ENCODE measurements at places on chromosomes 5 and 9.
A peak's percentile ranks its signal among the peaks of the same experiment; 100 is the strongest.

- no peak for DNase-seq
Observed at GRCh38 chr9:113541019-113541900, 77.7 kb downstream of the RGS3 start.

DNA sequence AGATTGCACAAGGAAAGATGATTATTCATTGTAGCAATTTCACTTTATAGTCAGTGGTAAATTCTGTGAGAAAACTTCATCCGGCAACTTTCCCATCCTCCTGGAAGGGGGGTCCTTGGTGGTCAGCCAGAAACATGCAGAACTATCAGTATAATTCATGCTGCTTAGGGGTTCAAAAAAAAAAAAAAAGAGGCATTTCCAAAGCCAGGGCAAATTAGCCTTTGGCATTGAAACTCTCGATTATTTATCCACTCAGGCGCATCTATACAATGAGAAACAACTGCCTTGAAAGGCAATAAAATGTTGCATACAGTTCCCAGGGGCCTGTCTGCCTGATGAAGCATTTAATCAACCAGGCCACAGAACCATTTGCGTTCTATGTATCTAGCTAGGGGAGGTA is 263.3 kb downstream of the TMEM167A start:
- DNase-seq, result no peak

- DNase-seq, result no peak
Observed at GRCh38 chr5:94788527-94788926, 170.1 kb downstream of the SLF1 start.

DNA sequence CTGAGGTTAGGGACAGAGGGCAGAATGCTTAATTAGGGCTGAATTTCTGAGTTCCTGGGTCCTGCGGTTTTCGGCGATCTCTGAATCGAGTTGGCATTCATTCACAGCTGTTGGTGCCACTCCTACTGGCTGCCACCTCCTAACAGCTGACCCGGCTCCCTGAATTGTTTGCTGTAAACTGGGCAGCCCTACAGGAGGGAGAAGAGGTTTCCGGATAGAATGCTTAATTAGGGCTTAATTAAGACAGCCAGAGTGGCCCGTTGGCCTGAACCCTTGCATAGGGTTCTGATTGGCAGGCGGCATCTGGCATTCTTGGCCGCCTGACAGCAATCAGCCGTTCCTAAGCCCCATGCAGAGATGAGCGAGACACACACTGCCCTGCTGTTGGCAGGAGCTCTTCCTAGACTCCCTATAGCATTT is 25.7 kb downstream of the FRMPD1 start:
- no peak for DNase-seq

DNA sequence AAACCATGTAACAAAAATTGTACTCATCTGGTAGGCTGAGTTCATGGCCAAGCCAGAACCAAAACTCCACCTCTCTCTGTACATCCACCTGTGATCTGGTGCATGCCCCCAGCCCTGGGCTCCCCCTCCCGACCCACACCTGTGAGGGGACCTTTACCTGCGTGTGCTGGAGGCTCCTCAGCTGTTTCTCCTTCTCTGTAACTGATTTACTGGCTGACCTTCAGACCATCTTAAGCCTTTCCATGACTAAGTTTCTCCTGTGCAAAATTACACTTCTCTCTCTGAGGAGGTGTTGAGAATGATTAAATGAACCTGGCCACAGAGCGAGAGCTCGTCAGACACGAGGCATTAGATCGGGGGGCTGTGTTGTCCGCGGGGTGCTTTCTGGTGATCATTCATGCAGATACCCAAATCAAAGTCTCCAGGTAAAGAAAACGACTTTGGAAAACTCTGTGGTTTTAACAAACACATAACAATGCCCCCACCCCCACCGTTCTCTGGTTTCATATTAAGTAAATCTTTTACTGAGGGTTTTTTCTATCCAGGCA is 136.4 kb downstream of the SEMA5A start:
- DNase-seq, result no peak

DNA sequence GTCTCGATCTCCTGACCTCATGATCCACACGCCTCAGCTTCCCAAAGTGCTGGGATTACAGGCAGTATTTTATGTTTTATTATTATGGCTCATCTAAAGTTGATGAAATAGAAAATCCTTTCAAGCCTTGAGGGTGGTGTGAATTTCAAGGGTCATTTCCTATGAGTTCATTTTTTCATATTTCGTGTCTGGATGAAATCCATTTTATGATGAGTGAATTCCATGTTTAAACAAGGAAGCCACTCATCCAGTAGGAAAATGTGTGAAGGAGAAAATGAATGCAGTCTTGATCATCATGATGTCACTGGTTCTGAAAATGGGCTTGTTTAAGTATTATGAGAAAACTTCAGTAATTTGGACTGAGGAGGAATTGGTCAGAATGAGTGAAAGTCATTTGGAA is 74.6 kb upstream of the ZSWIM6 start:
- no peak for DNase-seq

DNA sequence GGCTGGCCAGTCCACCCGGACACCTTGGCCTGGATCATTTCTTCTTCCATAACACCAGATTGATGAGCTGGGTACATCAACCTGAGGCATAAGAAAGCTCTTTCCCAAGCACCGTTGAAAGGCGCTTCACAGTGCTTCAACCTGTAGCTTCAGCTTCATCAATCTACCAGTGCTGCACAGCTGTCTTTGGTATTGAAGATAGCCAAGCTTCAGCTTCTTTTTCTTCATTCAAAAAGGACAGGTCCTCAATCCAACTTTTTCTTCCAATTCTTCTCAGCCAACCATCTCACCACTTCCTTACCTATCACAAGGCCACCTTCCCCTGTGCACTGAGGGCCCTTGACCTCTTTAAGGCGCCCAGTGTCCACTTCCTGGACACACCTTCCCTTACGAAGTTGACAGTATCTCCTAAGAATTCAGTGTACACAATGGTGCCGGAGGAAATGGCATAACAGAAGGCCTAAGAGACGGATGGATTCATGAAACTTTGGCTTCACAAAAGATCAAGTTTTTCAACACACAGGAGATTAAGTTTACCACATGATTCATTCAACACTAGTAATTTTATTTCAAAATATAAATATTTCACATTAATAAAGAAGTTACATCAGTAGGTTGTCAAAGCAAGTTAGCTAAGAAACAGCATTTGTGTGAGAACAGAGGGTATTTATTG is 1.4 kb upstream of the CTNNAL1 start:
- no peak for DNase-seq

DNA sequence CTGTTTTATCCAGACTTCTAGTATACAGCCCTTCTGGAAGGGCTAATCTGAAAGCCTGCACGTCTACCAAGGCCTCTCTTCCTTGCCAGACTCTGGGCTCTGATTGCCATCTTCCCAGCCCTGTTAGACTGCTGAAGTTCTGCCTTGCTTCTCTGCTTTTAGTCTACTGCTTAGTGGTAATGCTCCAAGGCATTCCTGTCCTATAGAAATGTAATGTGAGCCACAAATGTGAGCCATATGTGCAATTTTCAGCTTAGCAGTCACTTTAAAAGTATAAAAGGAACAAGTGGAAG is 32.1 kb downstream of the WNK2 start:
- no peak for DNase-seq

- no peak for DNase-seq
Observed at GRCh38 chr9:131310833-131311554, 21.5 kb downstream of the PLPP7 start.

DNA sequence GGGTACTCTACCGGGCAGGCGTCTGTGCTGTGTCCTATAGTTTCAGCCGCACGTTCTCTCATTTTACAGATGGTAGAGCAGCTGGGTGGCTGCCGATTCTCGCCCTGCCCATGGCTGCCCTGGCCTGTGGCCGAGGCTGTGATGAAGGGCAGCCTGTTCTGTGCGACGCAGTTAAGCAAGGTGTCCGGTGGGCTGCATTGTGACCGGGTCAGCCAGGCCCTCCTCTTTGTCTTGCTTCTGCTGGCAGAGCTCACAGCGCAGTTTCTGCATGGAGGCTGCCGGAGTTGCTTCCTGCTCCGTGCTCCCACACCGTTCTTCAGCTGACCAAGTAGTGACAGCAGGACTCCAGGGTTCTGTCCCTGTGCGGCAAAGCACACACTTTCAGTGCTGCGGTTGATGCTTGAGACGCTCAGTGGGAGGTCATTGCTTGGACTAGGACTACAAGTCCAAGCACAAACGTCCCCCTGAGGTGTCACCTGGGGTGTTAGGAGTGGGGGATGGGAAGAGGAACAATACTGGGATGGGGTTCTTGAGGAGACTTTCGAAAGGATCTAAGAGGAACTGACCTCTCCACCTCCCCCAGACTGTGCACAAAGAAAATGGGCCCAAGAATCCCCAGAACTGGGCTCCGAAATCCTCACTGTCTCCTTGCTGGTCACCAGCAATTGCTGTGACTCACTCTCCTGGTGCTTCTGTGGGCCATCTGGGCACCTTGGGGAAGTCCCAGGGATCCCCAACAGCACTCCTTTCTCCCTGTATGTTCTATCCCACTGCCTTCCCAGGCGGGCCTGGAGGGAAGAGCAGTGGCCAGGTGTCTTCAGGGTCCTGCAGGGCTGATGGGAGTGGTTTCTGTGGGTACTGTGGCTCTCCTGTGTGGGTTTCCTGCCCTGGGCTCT is 58.2 kb downstream of the GADD45G start:
- DNase-seq, result no peak

DNA sequence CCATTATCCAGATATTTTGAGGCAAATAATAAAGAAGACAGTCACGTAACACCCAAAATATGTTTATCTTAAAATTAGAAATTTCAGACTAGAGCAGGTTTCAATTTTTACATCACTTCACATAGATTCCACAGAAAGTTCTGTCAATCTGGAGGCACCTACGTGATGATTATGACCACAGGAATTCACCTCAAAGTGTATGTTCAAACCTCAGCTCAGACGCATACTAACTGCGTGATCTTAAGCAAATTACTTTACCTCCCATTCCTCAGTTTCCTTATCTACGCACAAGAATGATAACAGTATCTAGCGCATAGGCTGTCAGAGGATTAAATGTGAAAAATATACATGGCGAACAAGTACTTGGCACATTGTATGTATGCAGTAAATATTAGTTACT is 5.9 kb upstream of the CDH6 start:
- no peak for DNase-seq

GRCh38 chr5:172549696-172550095 is 91.4 kb upstream of the NEURL1B start:
- peak; percentile 39 for DNase-seq

DNA sequence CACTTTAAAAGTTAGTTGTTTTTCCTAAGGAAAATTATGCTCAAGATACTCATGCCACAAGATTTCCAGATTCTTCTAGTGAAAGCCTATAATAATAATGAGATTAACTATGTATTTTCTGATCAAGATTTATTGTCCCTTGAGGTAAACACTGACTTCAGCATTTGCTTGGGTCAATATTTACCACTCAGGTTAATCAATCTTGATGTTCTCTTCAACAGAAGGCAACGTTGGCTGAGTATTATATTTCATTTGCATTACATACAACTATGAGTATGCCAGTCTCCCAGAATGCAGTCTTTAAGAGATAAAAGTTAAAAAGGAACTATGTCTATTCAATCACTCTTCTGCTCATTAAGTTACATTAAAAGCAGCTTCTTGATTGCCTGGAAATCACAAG is 115.6 kb downstream of the GPR21 start:
- DNase-seq, result no peak

GRCh38 chr5:127596501-127596900 is 52.4 kb upstream of the CTXN3 start:
- peak; percentile 53 for DNase-seq

- no peak for DNase-seq
Observed at GRCh38 chr9:100575006-100575405, 2.9 kb upstream of the CAVIN4 start.

- no peak for DNase-seq
Observed at GRCh38 chr5:56786346-56786745, 29.0 kb upstream of the MAP3K1 start.
